T1000 (cell line): ENCODE measurements at places on chromosomes 6 and 20.

- DNase-seq: no peak
These were observed 915 bp downstream of the PRRC2A start for GRCh38 chr6:31621320-31621939.

DNA sequence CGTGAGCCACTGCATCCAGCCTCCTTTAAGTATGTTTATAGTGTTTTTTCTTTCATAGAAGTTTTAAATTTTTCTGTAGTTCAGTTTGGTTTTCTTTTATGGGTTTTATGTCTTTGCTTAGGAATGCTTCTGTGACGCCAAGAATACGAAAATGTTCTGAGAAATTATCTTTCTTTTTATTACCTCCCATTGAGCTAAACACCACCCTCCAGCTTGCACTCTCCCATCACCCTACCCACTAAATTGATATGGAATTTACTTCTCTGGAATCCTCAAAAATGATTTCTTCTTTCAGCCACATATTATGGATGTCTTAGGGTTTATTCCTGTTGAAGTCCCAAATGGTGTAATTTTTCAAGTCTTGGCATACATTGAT lies 38.1 kb downstream of the JARID2 start:
- DNase-seq: no peak

- DNase-seq: no peak
These were observed 3.6 kb upstream of the HSPA12B start for GRCh38 chr20:3728876-3729275.

GRCh38 chr20:48209102-48209501 lies 423.8 kb upstream of the SULF2 start:
- no peak for DNase-seq

DNA sequence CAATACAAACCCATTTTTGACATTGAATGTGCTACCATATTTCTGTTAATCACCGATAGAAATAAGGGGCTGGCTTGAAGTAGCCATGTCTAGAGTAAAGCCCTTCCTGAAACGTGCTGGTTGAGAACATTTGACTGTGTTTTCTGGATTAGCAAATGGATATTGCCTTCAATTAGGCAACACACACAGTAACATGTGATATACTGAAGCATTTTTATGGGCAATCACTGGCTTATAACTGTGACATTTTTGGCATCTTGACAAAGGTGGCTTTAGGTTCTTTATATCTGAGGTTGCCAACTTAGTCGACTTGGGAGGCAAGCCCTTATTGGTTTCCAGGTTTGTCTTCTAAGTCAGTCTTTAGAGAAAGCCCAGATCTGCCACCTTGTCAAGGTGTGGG lies 292.9 kb downstream of the BTBD3 start:
- DNase-seq: no peak

GRCh38 chr20:37839432-37839827 lies 63.5 kb upstream of the VSTM2L start:
- DNase-seq: no peak

- no peak for DNase-seq
These were observed 740 bp downstream of the TRIM15 start for GRCh38 chr6:30163918-30164654.

DNA sequence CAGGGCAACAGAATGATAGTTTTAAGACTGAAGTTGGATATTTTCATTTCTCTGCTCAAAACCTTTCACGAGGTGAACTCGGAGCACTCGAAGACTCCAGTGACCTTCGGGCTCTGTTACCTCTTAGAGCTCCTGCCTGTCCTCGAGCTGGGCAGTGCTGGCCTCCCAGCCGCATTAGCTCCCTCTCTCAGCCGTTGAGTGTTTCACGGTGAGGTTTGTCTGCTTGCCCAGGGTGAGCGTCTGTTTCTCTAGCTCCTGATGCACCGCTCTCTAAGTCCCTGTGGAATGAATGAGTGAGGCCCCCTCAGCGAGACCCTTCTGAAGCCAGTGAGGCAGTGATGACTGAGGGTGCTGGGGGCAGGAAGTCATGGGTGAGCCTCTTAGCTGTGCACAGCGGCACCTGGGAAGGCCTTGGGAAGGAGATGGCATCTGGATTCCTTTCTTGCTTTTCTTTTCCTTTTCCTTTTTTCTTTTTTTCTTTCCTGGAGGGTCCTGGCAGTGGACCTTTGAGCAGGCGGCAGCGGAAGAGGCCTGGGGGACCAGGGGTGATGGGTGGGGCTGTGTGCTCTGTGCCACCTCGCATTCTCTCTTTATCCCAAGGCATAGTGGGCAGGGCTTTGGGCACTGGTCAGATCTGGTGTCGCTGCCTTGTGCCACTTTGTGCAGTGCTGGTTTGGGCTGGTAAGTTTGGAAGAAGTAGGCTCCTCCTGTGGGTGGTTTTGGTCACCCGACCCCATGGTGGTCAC lies 2.2 kb downstream of the PSMG4 start:
- DNase-seq: no peak

DNA sequence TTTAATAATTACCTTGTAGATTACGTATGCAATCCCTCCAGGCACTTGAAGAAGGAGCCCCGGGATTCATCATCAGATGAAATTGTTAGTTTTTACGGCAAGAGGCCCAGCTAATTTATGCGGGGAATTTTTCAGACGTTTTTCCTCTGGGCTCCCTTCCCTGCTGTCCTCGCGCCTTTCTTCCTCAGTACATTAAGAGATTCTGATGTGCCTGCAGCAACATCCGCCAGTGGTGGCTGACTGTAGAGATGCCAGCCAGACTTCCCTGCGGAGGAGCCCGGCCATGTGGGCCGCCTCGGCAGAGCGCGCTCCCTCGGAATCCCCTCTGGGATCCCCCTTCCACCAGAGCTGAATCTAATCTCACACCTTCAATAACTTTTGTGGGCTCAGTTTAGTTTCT lies 46.4 kb upstream of the POU3F2 start:
- no peak for DNase-seq

- DNase-seq: no peak
These were observed 7.2 kb downstream of the FYN start for GRCh38 chr6:111865909-111866546.

DNA sequence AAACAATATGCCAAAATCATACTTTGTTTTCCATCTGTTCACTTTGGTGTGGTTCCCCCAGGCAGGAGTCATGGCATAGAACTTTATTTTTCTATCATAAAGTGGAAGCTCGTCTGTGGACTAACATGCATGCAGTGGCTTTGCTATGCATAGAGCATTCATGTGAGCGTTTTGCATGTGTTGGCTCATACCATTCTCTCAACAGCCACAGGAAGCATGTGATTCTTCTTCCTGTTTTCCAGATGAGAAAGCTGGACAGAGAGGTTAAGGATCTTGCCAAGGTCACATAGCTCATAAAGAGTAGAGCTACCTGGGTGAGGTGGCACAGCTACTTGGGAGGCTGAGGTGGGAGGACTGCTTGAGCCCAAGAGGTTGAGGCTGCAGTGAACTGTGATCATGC lies 123.4 kb upstream of the HDGFL1 start:
- DNase-seq: no peak

DNA sequence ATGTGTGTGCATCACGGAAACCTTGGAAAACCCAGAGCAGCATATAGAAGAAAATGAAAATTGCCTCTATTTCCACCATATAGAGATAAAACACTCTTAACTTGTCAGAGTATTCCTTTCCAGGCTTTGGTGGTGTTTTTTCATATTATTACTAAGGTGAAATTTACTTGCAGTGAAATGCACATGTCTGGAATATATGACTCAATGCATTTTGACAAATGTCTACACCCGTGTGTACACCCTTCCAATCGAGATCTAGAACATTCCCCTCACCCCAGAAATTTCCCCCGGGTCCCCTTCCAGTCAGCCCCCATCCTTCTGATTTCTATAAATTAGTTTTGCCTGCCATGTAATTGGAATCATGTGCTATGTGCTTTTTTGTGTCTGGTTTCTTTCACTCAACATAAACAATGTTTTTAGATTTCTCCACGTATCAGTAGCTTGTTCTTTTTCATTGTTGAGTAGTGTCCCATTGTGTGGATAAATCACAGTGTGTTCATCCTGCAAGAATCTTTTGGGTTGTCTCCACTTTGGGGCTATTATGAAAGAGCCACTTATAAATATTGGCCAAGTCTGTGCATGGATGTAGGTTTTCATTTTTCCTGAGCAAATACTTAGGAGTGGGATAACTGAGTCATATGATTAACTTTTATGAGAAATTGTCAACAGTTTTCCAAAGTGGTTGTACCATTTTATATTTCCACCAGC lies 19.9 kb upstream of the PREX1 start:
- DNase-seq: no peak

GRCh38 chr6:85353012-85353411 lies 96.9 kb upstream of the NT5E start:
- no peak for DNase-seq

GRCh38 chr6:2554651-2555260 lies 196.0 kb downstream of the MYLK4 start:
- no peak for DNase-seq

DNA sequence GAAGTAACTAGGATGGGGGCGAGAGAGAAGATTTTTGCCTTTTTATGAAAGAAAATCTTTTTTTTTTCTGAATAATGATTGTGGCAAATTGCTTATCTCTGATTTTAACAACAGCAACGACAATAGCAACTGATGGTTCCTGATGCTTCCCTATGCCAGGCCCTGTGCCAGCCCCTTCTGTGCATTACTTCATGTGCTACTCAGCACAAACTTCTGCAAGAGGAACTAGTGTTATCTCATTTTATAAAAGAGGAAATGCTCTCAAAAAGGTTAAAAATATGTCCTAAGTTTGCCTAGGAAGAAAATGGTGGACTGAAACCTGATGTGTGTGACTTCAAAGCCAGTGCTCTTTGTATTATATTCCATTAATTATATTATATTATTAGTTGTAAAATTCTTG lies 74.0 kb upstream of the RALGAPA2 start:
- no peak for DNase-seq

GRCh38 chr20:20083807-20084206 lies 31.5 kb downstream of the CFAP61 start:
- DNase-seq: no peak

DNA sequence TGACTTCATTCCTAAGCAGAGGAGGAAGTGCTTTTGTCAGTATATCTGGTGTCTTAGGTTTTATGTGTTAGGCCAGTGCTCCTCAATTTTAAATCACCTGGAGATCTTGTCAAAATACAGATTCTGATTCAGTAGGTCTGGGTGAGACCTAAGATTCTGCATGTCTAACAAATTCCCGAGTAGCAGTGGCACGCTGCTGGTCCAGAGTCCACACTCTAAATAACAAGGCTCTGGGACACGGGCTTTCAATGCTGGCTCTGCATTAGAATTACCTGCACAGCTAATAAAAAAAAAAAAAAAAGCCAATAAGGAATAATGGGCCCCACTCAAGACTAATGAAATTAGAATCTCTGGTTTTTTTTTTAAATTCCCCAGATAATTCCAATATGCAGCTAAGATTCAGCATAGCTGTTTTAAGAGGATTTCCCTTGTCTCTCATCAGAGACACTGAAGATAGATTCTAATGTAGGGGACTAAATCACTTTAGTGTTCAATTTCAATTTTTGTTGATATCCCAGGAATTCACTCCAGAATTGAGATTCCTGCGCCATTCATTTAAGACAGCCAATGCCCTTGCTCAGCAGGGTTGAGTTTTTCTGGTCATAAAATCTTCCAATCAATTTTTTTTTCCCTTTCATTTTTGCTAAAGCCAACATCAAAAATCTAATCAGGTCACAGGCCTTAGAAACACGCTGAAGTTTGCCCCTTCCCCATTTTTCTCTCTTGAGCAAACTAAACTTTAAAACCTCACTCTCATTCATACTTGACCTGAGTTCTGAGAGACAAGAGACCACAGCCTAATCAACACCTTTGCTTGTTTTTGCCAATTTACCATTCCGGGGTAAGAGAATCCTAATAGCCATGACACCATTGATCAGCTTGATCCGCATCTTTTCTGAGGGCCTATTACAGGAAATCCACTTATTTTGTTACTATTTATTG lies 2.4 kb downstream of the TDP2 start:
- DNase-seq: no peak
